HL-60 (cell line): ENCODE measurements at places on chromosomes 13 and 19.
A peak's percentile ranks its signal among the peaks of the same experiment; 100 is the strongest.

DNA sequence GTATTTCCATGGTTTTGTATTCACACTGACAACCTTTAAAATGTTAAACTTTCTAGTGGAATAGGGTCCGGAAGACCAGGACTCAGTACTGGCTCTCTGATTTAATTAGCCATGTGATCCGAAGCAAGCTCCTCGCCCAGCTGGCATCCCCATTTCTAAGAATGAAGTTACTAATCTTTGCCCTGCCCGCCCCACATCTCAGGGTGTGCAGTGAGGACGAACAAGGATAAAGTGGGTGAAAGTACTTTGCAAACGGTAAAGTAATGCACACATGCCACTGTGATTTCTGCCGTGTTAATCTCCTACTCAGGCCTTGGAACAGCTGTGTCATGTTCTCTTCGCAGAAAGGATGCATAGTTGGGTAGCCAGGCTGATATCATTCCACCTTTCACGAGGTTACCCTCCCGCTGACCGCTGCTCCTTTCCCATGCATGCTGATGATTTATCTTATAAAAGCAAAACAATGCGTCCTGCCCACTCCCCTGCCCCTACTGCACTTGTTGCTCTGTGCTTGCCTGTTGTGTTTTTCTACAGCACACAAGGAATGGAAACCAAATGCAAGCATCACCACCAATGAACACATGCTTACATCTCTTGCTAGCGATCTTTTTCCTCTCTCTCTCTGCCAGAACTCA, 539.0 kb downstream of the EFNB2 start:
- DNase-seq = no peak

GRCh38 chr19:7450243-7451223, 38.3 kb downstream of the PEX11G start:
- peak; percentile 83 for DNase-seq

DNA sequence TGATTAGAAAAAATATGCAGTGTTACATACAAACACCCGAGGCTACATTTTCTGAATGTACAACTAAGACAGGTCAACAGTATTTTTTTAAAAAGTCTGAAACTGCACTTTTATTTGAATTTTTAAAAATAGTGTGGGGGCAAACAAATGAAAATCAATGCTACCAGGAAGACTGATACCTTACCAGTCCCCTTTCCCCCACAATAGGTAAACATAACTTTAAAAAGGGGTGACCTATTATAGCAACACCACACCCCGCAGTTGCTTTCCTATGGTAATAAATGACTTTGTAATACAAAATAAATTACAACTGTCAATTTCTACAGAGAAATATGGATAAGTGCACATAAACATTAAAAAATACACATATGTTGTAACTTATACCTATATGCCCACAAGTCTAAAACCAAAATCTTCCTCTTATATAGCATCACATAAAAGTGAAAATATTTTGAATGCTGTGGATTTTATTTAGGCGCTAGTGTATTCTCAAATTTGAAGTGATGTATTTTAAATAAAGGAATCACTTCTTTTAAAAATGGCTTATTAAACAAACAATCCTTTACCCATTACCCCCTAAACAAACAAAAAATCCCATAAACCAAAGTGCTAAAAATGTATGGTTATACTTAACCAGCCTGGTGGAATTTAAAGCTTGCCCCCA, 63.1 kb downstream of the KCNRG start:
- no peak for DNase-seq

DNA sequence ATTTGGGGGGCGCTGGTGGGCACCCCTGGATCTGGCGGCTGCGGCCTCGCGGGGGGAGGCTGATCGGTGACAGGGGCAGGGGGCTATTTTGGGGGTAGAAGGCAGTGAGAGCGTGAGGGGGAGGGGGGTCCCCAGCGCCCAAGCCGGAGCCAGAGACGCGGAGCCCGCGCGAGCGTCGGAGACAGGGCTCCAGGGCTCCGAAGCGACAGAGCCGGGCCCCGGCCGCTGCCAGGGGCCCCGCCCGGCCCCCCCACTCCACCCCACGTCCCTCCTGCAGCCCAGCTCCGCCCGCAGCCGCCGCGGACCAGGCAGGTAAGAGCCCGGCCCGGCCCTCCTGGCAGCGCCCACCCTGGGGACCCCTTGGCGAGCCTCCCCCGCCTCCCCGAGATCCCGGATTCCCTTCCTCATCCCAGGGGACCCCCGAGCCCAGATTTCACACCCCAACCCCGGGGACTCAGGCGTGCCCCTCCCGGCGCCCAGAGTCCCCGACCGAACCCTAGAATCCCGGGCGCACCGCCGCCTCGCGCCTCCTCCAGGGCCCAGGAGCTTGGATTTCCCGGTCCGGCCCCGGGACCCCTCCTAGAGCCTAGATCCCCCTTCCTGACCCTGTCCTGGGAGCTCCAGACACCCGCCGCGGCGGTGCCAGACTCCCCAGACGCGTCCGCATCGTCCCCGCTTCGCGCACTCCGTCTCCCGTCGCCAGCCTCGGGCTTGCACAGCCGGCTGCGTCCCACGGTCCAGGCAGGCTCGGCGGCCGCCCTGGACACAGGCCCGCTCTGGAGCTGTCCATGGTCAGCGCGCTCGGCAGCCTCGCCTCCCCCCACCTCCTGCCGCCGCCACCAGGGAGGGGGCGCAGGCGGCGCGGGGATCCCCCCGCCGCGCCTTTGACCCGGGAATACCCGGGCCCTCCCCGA, at the start of gene PPFIA3:
Gene PPFIA3, plus strand, starts transcription at position 134 of the 914 bp plus-strand sequence. CDS start 8,330 bp downstream, outside the sequence.
- DNase-seq = no peak

GRCh38 chr13:24630121-24630520, 50.1 kb upstream of the ATP12A start:
- DNase-seq = no peak

DNA sequence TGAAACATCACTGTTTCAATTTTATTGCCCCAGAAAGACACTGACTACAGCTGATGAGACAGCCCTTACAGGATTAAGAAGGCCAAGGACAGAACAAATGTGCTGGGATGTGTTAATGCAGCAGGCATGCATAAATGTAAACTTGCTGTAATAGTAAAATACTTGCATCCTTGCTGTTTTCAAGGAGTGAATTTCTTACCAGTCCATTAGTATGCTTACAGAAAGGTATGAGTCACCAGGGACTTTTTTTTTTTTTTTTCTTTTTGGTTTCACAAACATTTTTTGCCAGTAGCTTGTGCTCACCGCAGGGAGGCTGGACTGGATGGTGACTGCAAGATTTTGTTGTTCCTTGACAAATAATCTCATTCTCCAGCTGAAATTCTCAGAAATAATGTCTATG, 55.1 kb downstream of the GPR180 start:
- DNase-seq = no peak

- DNase-seq = no peak
These were observed 385.7 kb downstream of the DCT start for GRCh38 chr13:94093652-94094315.

DNA sequence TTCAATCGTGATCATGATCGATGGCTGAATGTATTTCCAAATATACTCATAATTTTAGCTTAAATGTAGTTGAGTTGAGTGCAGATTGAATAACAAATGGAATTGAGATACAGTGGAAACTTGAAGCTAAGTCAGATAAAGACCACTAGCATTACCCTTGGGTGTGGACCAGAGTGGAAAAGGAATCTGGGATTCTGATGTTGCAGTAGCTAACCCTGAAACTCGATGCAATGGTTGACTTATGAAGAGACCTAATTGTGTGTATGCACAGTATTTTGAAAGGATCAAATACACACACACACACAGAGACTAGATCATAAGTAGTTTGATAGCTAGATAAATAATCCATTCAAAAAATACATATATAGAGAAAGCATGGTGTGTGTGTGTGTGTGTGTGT, 135.8 kb downstream of the RXFP2 start:
- DNase-seq = no peak

DNA sequence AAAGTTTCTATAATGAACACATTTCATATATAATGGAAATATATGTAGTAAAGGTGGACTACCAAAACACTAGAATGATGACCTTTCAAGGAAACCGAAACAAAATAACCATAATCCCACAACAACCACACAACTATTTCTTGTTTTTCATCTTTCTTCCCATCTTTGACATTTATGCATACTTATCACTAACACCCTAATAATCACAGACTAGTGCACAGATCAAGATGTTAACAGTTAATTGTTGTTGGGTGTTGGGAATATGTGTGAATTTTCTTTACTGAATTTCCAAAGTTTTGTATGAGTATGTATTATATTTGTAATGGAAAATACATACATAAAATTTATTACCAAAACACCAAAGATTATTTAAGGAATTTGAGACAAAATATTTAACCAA, 30.3 kb downstream of the PEG3 start:
- DNase-seq = no peak

- DNase-seq = no peak
These were observed 17.6 kb downstream of the ZNF71 start for GRCh38 chr19:56612737-56613136.

GRCh38 chr19:35860818-35861639, 4.3 kb downstream of the KIRREL2 start:
- DNase-seq = no peak

DNA sequence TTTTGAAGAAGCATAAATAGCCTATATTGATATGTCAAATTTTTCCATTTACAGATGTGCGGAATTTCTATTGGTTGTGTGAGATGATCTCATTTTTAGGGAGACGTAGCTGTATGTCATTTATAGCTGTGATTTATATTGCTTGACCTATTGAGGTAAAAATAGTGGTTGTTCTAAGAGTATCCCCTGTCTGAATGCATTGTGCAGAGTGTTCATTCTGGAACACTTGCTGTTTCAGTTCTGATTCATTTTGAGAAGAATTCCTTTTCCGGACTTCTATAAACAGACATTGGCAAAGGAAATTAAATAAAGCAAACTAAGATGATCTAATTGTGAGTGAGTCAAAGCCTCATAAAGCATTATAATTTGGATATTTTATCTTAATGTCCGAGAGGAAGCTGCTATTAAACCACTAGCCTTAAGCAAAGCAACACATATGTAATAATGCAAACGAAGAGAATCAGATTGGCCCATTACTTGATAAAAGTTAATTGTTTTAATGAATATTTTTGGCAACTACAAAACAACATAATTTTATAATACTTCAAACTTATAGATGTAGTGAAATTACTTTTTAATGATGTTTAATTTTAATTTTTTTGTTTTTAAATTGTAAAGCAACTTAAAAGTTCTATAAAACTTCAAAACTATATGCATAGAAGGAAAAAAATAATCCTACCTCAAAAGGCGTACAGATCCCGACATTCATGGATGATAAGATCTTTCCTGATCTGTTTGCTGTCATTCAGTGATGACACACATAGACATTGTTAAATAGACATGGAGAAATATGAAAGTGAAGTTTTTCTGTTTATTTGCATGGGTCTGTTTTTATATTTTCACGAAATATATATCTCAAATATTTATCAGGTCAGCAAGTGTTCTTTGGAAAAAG, 942.6 kb upstream of the SLC10A2 start:
- DNase-seq = no peak
